ENCODE measurements at places on chromosomes 1 and 21. TPM values are rescaled to one million over a fixed set of nuclear protein-coding genes. Genes with fewer than 3 reads are reported as not detected.

GRCh38 chr1:71427066-71427465 is 346.2 kb upstream of the ZRANB2 start:
- no peaks in the 10 kb centered on the region for H3K4me1 ChIP-seq
- no peak overlapping the region for H3K4me3 ChIP-seq
- DNase-seq, result no peak

DNA sequence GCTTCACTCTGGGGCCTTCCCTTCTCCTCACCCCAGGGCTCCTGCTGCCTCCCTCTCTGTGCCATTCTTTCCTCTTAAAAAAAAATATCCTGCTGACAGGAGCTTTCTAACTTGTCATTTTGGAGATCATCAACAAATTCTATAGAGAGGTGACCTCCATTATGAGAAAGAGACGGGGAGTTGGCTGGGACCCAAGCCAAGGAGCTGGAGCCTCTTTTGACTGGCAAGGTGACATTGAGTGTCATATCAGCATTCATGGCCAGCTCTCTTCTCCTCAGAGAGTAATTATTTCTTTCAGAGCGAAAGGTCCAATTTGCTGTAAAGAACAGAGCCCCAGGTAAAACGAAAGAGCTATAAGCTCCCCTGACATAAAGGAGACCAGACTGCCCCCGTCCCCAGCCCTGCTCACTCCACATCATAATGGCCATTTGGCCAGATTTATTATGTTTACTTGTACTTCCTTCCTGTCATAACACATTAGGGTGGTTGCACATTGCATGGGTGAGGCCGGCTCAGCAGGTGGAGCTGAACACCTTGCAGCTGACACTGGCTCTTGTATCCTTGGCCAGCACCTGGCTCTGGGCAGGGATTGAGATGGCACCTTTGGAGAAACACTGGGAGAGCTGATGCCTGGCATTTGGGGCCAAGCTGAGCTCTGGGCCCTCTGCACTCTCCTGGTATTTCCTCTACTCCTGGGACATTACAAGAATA is 404.0 kb upstream of the VAMP3 start:
- H3K4me3 ChIP-seq, result no peak overlapping the region
- H3K27me3 ChIP-seq, result no peaks in the 10 kb centered on the region
- H3K36me3 ChIP-seq, result no peaks in the 10 kb centered on the region
- no peaks in the 10 kb centered on the region for H3K4me1 ChIP-seq
- H3K27ac ChIP-seq, result no peak overlapping the region

PDC gene
- total RNA-seq, result not detected

PRXL2B gene
- 11.3 TPM for total RNA-seq

ITLN2 gene
- not detected for total RNA-seq
